ENCODE measurements at places on chromosomes 2 and 18. TPM values are rescaled to one million over a fixed set of nuclear protein-coding genes. Genes with fewer than 3 reads are reported as not detected.

- no peaks in the 10 kb centered on the region for H3K27me3 ChIP-seq
- H3K4me3 ChIP-seq = no peak overlapping the region
- no peak overlapping the region for H3K27ac ChIP-seq
- DNase-seq = no peak
- no peaks in the 10 kb centered on the region for H3K4me1 ChIP-seq
- H3K36me3 ChIP-seq = no peaks in the 10 kb centered on the region
These were observed 181.4 kb upstream of the MSH6 start for GRCh38 chr2:47601568-47601967.

- H3K36me3 ChIP-seq = no peaks in the 10 kb centered on the region
- H3K27me3 ChIP-seq = no peaks in the 10 kb centered on the region
- H3K4me3 ChIP-seq = peak overlapping the region; percentile 80
These were observed 694 bp downstream of the CFAP36 start for GRCh38 chr2:55519938-55520885.

- H3K27ac ChIP-seq = no peak overlapping the region
- H3K4me3 ChIP-seq = no peak overlapping the region
- no peak for DNase-seq
These were observed 6.2 kb downstream of the ODC1 start for GRCh38 chr2:10441948-10442347.

DNA sequence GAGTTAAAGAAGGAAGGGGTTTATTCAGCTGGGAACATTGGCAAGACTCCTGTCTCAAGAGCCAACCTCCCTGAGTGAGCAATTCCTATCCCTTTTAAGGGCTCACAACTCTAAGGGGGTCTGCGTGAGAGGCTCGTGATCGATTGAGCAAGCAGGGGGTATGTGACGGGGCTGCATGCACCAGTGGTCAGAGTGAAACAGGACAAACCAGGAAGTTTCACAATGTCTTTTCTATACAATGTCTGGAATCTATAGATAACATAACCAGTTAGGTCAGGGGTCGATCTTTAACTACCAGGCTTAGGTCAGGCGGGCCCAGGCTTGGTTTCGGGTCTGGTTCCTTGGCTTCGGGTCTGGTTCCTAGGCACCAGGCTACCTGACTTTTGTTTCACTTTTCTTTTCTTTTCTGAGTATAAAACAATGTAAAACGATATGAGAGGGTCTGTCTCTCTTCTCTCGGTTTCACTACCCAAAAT, 30.1 kb upstream of the LIPG start:
- H3K4me3 ChIP-seq = peak overlapping the region; percentile 7
- no peaks in the 10 kb centered on the region for H3K36me3 ChIP-seq
- H3K27me3 ChIP-seq = no peaks in the 10 kb centered on the region
- H3K4me1 ChIP-seq = no peaks in the 10 kb centered on the region
- H3K27ac ChIP-seq = no peak overlapping the region

The CNTNAP5 gene
- not detected for total RNA-seq

The UGT1A6 gene
- 37.7 TPM for total RNA-seq

The BOK gene
- 14.5 TPM for total RNA-seq

The SLC5A7 gene
- 0.13 TPM for total RNA-seq
